ENCODE measurements at places on chromosomes 5 and 9.

- DNase-seq, result no peak
These were observed 10.4 kb downstream of the NR6A1 start for GRCh38 chr9:124760719-124761118.

- DNase-seq, result no peak
These were observed 56.3 kb downstream of the TSSK1B start for GRCh38 chr5:113378514-113378913.

DNA sequence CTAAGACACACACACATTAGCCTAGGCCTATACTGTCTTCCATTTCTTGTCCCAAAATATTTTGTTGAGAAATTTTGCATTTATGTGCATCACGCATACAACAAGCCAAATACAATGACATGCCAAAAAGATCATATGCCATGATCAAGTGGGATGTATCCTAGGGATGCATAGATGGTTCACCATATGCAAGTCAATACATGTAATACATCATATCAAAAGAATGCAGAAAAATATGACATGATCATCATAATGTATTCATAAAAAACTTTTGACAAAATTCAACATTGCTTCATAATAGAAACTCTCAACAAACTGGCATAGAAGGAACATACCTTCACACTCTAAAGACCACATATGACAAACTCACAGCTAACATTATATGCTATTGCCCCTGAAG lies 5.8 kb upstream of the FAM81B start:
- DNase-seq, result no peak

DNA sequence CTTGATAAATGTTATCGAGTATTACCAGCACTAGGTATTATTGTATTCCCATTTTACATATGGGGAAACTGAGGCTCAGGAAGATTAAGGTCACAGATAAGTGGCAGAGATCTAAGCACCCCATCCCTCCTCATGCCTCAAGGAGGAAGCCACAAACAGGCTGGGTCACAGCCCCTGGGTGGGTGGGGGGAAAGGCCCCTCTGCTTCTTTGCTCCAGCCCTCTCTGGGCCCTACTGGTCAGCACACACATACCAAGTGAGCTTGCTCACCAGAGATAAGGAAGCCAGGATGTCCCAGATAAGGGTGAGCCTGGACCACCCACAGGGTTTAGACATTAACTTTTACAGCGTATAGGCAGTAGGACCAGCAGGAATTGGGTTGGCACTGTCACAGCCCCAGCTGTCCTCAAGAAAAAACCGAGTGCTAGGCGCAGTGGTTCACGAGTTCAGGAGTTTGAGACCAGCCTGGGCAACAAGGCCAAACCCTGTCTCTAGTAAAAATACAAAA lies 45.3 kb downstream of the STK10 start:
- no peak for DNase-seq

- peak; percentile 25 for DNase-seq
These were observed 146.6 kb downstream of the SEC61B start for GRCh38 chr9:99368341-99369326.

DNA sequence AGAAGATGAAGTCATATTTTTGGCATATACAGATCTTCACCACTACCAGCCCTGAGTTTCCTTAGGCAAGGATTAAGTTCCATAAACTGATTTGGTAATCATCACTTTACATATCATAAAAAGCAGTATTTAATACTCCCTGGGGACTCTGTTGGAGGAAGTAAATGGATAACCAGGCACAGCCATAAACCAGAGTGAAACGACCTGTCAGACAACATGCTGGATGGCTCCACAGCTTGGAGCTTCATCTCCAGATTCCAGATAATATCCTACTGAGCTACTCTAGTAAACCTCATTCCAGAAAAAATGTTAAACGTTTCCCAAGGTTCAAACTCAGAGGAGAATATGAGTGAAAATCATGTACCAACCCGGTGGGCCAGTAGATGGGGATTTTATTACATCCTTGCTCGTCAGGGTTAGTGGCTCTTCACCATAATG lies 109.2 kb downstream of the BASP1 start:
- no peak for DNase-seq

- DNase-seq, result no peak
These were observed 60.1 kb downstream of the TAF11L14 start for GRCh38 chr5:17694371-17694770.

DNA sequence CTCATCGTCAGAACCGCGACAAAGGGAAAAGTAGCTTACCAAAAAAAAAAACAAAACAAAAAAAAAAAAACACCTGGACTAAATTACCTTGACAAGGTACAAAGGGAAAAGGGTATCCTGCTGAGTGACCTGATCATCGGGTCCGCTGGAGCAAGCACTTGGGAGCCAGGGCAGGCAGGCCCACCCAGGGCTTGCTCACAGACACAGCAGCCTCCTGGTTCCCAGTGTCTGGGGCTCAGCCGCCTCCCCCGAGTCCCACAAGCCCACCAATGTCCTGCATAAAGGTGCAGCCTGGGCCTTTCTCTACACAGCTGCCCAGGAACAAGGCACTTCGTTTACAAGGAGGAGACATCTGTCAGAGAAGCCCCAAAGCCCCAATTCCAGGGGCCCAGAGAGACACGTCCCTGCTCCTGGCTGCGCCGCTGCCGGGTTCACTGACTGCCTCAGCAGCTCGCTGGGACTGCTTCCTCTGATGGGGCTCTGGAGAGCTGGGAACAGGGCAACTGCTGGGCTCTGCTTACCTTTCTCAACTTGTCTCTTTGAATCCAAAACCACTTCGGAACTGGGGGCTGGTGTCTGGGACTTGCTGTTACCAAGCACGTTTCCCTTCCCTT lies 63.4 kb downstream of the GOLM1 start:
- no peak for DNase-seq

DNA sequence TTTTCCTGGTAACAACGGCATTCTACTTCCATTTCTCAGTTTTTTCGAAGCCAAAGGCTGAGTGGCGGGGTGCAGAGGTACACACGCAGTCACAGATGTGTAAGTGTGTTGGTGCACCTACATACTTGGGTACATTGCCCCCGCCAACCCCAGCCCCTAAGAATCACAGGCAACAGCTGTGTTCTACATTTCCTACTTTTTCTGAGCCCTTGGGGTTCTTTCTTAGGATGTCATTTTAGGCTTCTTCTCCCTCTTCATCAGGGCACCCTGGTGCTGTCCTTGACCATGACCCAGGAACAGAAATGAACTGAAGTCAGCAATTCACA lies 104.8 kb downstream of the PAX5 start:
- no peak for DNase-seq
